Stimulated activated CD8-positive, alpha-beta memory T cell treated with anti-CD3 and anti-CD28 coated beads, Interleukin-4, amount 100 ng/mL, for 4 hours (primary cell): ENCODE measurements at places on chromosomes 16 and 17.

- no peak for DNase-seq
These were observed 39.0 kb downstream of the ZNF423 start for GRCh38 chr16:49816875-49817274.

GRCh38 chr17:39178536-39178935 is 12.6 kb upstream of the ARL5C start:
- no peak for DNase-seq

GRCh38 chr16:30615358-30616091 is 5.3 kb upstream of the ZNF689 start:
- DNase-seq: peak; percentile 17

DNA sequence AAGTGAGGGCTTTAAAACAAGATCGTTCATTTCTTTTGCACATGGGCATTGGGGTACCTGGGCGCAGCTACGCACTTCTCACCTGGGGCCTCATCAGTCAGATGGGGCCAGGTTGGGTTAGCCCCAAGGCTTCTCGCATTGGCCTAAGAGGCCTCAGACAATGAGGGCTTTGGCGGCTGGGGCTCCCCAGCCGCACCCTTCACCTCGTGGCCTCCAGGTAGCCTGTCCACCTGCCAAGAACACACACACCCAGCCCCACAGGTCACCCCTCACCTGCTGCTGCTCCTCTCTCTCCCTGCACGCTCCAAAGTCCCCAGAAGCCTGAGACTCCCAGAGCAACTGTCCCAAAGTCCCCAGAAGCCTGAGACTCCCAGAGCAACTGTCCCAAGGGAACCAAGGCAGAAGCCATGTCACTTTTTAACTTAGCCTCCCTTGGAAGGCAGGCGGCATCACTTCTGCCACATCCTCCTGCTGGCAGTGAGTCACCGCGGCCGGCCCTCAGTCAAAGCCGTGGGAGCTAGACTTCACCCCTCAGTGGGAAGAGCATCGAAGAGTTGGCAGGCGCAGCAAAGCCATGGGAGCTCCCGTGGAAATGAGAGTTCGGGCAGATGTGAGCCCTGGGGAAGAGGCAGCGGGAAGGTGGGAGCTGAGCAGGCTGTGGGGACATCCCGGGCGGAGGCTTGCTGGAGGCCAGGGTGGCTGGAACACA is 78.9 kb upstream of the PLCG2 start:
- no peak for DNase-seq

- no peak for DNase-seq
These were observed 80.4 kb upstream of the ERCC4 start for GRCh38 chr16:13839577-13839976.

DNA sequence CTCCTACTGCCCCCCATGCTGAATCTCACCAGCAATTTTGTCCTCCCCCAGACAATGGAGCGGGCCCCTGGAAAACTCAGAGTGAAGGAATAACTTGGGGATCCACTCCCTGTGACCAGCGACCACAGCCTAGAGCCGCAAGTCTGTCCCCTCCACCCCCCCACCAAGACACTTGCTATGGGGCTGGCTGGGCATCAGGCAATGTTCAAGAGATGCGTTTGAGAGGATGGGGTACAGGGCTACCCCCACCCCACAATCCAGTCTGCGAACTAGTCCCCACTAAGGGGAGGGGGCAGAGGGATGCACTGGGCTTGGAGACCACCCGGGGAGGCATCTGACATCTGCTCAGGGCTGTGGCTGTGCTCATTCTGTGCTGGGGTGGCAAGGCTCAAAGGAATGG is 2.4 kb downstream of the PPL start:
- DNase-seq: no peak

DNA sequence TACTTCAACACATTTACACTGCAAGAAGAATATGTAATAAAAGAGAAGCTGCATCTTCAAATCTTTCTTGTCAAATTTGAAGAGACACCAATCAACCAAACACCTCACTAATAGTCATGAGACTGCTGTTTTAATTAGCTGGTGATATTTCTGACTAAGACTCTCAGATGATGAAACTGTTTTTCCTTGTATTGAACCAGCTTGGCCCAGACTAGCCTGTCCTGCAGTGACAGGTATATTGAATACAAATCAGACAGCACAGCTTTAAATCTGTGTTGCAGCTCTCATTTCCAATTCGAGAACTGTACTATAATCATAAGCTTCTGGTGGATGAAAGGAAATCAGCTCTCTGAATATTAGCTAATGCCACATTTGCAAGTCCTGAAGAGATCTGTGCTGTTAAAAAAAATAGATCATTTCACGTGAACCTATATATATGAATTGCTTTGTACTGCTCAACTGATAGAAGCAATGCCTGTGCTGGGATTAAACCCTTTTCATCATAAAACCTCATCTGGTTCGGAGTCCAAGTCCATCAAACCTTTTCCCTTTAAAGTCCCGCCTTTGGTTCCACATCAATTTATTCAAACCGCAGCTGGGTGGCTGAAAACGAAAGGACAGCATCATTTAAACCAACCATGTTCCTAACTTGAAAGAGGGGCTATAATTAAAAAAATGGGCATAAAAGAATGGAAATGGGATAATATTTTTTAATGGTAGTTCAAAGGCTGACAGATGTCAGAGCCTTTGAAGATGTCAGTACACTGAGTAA is 306.2 kb downstream of the CEP112 start:
- no peak for DNase-seq

DNA sequence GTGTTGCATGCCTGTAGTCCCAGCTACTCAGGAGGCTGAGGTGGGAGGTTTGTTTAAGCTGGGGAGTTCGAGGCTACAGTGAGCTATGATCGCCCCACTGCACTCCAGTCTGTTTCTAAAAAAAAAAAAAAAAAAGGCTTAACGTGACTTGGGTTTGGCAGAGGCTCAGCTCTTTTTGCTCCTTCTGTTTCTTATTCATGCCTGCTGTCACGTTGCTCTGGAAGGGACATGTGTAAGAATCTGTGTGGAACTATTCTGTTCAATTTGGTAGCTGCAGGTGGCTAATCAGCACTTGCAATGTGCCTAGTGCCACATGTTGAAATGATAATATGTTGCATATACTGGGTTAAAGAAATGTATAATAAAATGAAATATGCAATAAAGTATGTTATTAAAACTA is 20.9 kb upstream of the SYT17 start:
- DNase-seq: no peak

DNA sequence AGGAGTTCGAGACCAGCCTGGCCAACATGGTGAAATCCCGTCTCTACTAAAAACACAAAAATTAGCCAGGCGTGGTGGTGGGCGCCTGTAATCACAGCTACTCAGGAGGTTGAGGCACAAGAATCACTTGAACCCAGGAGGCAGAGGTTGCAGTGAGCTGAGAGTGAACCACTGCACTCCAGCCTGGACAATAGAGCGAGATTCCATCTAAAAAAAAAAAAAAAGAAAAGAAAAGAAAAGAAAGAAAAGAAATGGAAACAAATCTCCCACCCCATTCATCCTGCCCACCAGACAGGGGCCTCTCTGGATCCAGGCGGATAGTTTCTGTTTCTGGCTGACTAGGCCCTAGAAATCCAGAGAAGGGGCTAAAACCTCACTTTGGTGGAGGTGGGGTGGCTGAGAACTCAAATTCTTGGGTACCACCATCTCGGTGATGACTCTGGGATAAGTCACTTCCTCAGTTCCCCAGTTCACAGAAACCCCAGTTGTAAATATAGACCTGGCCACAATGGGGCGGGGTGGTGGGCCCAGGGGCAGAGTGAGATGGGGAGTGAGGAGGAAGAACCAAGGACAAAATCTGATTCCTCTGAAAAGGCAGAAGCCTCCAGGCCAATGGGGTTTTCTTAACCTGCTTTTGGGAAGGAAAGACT is 22.2 kb downstream of the SOCS1 start:
- peak; percentile 65 for DNase-seq

- no peak for DNase-seq
These were observed 37.4 kb downstream of the ARHGAP23 start for GRCh38 chr17:38465391-38466345.

DNA sequence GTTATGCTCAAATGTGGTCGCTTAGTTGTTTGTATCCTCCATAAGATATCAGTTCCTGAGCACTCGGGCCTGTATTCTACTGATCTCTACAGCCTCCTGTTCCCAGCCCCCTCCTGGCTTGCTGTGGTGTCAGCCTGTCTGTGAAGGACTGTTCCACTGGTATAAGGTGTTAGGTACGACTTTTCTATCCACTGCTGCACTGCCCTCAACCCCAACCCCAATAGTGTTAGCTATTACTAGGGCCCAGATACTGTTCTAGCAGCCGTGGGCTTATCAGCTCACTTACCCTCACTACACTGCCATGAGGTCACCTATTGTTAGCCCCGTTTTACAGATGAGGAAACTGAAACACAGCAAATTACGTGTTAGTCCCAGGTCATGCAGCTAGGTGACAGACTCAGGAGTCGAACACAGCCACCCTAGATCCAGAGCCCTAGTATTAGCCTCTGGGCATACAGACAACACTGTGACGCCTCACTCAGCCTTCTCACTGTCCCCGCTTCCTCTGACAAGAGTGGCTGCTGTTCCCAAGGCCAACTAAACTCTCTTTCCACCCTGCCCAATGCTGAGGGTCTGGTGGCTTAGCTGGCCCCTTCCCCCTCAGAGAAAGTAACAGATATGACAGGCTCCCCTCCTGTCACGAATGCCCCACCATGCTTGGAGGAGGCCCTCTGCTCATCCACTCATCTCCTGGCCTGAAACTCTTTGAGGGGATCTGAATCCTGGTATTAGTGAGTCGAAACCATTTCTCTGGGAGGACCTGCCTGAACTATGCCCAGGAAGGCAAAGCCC is 25.6 kb upstream of the ZNF652 start:
- DNase-seq: no peak

- DNase-seq: no peak
These were observed 16.9 kb downstream of the CREBBP start for GRCh38 chr16:3863587-3863986.

GRCh38 chr16:30395155-30395991 is at the start of gene ZNF48:
Gene ZNF48 (plus strand): TSS chr16:30395420. CDS start chr16:30395795, 375 bp downstream.
- DNase-seq: no peak

DNA sequence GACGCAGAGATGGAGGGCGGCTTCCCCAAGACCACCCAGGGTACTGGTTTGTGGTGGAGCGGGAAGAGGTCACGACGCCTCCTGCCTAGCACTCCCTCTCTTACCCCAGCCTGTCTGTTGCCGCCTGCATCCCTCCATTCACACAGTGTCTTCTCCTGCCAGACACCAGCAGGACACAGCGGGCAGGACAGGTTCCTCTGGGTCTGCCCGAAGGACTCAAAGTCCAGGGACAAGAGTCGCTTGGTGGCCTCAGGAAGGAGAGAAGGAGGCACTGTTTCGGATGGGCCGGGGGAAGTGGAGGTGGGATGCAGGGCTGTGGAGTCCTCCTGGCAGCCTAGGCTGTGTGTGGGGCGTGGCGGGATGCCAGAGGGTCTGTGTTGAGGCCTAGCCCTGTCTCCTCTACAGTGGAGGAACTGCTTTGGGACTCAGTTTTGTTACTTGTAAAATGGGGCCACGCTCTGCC is 19.6 kb upstream of the TNS4 start:
- no peak for DNase-seq

DNA sequence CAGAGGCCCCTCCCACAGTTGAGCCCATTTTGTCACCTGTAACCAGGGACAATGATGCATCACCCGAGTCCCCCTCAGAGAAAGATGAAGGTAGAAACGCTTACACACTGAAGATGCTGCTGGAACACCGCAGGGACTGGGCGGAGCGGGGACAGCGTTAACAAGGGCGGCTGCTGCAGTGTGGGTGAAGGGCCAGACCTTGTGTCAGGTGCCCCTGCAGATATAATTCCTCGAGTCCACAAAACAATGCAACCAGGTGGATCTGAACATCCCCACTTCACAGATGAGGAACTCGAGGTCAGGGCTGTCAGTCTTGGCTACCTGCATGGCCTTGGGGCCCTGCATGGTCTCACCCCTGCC is 6.3 kb upstream of the MAPK7 start:
- no peak for DNase-seq

DNA sequence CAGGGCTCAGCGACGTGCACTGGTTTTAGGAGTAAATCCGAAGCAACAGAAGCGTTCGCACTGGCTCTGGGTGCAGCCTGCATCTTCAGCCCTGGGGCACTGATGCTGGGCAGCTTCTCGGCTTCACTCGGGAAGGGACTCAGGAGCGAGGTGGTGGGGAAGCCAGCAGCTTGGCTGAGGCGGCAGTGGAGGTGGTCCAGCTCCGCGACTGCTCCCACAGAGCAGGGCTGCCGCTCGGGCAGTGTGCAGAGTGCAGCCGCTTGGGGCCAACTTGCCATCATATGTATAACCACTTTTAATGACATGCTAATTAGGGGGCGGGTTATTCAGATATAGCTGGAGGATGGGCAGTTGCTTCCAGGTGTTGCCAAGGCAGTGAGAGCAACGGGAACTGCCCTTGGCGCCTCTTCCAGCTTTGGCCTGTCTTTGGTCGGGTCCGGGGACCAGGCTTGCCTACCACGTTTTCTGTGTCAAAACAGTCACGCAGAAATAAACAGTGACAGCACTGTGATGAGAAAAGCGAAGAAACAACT is 26.7 kb downstream of the METRNL start:
- DNase-seq: no peak

DNA sequence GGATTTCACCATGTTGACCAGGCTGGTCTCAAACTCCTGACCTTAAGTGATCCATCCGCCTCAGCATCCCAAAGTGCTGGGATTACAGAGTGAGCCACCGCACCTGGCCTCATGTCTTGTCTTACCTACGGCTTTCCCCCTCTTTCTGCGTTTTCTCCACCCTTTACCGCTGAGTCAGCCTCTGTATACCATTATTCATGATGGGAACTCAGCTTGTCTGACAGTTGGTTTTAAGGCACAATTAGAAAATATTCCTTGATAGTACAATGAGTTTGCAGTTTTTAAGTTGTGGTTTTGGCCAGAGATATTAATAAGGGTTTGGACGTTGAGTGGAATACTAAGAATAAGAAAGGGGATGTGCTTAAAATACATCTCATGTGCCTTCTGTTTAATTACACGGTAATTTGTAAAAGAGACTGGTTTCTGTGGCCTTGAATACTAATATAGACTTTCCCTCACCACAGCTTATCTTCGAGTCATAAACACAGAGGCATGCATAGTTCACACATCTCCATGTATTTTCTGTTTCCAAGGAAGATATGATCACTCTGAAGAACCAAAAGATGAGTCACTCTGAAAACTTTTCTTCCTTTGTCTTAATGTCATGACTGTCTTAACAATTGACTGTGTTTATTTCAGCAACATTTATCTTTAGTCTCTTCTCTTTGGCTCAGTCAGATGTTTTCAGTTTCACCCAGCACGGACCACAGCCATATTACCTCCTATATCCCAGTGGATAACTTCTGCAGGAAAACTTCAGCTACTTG is 54.4 kb downstream of the PITPNC1 start:
- DNase-seq: no peak

- no peak for DNase-seq
These were observed 33.8 kb downstream of the SDK2 start for GRCh38 chr17:73610331-73610911.

DNA sequence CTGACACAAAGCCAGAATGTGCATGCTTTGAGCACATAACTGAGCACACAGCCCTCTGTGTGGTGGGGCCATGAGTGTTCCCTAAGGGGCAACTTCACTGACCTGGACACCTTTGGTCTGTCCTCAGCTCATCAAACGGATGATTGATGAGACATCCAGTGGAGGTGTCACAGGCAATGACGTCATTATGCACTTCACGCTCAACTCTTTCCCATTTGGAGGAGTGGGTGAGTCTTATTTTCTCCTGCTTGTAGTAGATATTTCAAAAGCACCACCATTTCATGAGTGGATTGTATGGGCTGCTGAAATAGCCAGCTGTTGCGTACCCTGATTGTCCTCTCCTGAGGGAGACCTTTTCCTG is 16.2 kb downstream of the ALDH3A2 start:
- no peak for DNase-seq
